ENCODE measurements at places on chromosomes 1 and 21. TPM values are rescaled to one million over a fixed set of nuclear protein-coding genes. Genes with fewer than 3 reads are reported as not detected.

SELP gene
- 17.0 TPM for total RNA-seq

FCAMR gene
- not detected for total RNA-seq

PRAMEF4 gene
- not detected for total RNA-seq

NHLH2 gene
- total RNA-seq = not detected

IRF6 gene
- 0.94 TPM for total RNA-seq

Measured in mononuclear cell (primary cell).